ENCODE measurements at places on chromosomes 13 and 19. TPM values are rescaled to one million over a fixed set of nuclear protein-coding genes. Genes with fewer than 3 reads are reported as not detected.

DNA sequence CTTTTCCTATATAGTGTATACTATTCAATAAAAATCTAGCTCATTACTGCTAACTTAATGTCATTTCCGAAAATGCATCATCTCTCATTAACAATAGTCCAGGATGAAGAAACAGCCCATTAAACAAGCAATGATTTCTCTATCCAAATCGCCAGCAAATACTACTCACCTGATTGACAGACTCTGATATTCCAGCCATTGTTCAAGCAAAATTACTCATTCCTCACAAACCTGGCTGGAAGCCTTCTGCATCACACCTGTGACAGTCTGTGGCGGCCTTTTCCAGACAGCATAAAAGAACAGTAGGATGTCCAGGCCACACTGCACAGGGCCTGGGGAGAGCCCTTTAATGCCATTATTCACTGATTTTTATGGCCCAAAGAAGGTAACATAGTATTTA, 115.9 kb downstream of the ABCC4 start:
- H3K36me3 ChIP-seq, result peaks cover 3% of the 10 kb centered on the region
- no peak overlapping the region for H3K27ac ChIP-seq
- H3K4me3 ChIP-seq, result no peak overlapping the region
- no peaks in the 10 kb centered on the region for H3K27me3 ChIP-seq
- DNase-seq, result no peak

- H3K27me3 ChIP-seq, result peaks cover 31% of the 10 kb centered on the region
- DNase-seq, result no peak
- H3K27ac ChIP-seq, result no peak overlapping the region
Observed at GRCh38 chr13:111855191-111855590, 211.8 kb upstream of the SOX1 start.

The TMEM59L gene
- 1.1 TPM for total RNA-seq

DNA sequence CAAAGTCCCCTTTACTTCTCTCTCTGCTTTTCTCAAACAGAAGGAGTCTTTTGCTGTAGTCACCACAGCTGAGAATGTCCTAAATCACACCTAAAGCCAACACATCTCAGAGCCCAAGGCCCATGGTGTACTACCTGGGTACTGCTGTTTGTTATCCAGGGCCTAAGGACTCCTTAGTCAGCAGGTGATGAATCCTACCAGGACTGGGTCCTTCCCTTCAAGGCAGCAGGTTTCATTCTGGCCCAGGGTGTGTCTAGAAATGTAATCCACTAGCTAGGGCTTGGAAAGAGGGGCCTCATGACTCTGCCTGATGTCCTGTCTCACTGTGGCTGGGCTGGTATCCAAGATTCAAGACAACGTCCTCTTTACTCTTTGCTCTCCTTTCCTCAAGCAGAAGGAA, 36.2 kb upstream of the ENOX1 start:
- H3K27ac ChIP-seq, result no peak overlapping the region
- no peak overlapping the region for H3K4me3 ChIP-seq
- no peaks in the 10 kb centered on the region for H3K4me1 ChIP-seq
- no peak for DNase-seq
- H3K36me3 ChIP-seq, result no peaks in the 10 kb centered on the region
- H3K27me3 ChIP-seq, result no peaks in the 10 kb centered on the region

- H3K4me1 ChIP-seq, result no peaks in the 10 kb centered on the region
- no peak for DNase-seq
- no peak overlapping the region for H3K4me3 ChIP-seq
- H3K27ac ChIP-seq, result no peak overlapping the region
Observed at GRCh38 chr19:54967611-54968010, 1.4 kb downstream of the NLRP2 start.

- peaks cover 35% of the 10 kb centered on the region for H3K36me3 ChIP-seq
- H3K27me3 ChIP-seq, result no peaks in the 10 kb centered on the region
- no peak overlapping the region for H3K27ac ChIP-seq
- H3K4me3 ChIP-seq, result no peak overlapping the region
- no peak for DNase-seq
Observed at GRCh38 chr19:32475141-32476031, 69.8 kb downstream of the DPY19L3 start.

The TLE6 gene
- 4.2 TPM for total RNA-seq

GRCh38 chr19:9586764-9587163, 2.5 kb upstream of the ZNF121 start:
- H3K36me3 ChIP-seq, result no peaks in the 10 kb centered on the region
- H3K4me1 ChIP-seq, result peaks cover 15% of the 10 kb centered on the region
- H3K27ac ChIP-seq, result no peak overlapping the region
- peak; percentile 57 for DNase-seq

DNA sequence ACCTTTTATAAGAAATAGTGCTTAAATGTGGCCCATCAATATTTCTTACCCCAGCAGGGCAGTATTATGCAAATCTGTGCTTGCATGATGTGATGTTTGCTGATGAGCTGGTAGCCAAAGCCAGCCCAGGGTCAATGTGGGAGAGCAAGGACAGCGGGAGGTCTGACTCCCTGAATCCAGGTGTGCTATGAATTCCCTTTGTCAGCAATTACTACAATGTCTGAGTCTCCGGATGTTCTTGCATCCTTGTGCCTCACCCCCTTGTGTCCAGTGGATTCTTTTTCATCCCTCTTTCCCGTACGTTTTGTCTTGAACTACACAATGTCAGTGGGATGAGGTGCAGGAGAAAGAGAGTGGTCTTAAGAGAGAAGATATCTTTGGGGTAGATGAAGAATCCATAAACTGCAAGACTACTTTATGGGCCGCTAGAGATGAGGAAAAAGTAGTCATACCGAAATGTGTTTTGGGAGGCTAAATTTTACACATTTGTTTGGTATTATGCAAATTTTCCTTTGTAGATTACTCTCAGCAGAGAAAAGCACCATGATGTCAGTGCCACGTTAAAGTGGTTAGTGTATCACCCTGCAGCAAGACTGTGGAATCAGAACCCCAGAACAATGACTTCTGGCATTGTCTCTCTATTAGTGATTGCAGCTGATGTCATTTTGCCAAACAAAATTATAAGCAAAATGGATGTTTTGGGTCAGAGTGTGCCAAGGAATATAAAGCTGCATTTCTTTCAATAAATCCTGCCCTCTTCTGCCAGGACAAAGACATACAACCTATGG, 53.5 kb upstream of the TSHZ3 start:
- no peaks in the 10 kb centered on the region for H3K4me1 ChIP-seq
- no peak overlapping the region for H3K27ac ChIP-seq
- no peak overlapping the region for H3K4me3 ChIP-seq
- H3K36me3 ChIP-seq, result no peaks in the 10 kb centered on the region

GRCh38 chr19:3405261-3405653, 38.9 kb downstream of the NFIC start:
- H3K4me1 ChIP-seq, result peaks cover 74% of the 10 kb centered on the region
- H3K27ac ChIP-seq, result peak overlapping the region; percentile 100
- peaks cover 8% of the 10 kb centered on the region for H3K36me3 ChIP-seq

- no peaks in the 10 kb centered on the region for H3K27me3 ChIP-seq
- DNase-seq, result no peak
- no peaks in the 10 kb centered on the region for H3K4me1 ChIP-seq
- H3K27ac ChIP-seq, result no peak overlapping the region
Observed at GRCh38 chr19:32642771-32643170, 32.2 kb downstream of the ANKRD27 start.

DNA sequence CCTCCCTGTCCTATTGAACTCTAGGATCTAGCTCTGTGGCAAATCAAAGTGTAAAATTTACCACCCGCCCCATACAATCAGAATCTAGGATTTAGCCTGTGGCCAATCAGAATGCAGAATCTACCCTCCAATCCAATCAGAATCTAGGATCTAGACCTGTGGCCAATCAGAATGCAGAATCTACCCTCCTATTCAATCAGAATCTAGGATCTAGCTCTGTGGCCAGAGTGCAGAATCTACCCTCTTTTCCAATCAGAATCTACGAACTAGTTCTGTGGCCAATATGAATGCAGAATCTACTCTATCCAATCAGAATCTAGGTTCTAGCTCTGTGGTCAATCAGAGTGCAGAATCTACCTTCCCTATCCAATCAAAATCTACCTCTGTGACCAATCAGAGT, 25.8 kb downstream of the PRKD2 start:
- DNase-seq, result no peak
- no peaks in the 10 kb centered on the region for H3K27me3 ChIP-seq
- H3K36me3 ChIP-seq, result peaks cover 100% of the 10 kb centered on the region
- no peak overlapping the region for H3K4me3 ChIP-seq
- no peaks in the 10 kb centered on the region for H3K4me1 ChIP-seq

The FCAR gene
- 6.7 TPM for total RNA-seq

- H3K27ac ChIP-seq, result no peak overlapping the region
- DNase-seq, result no peak
- H3K4me1 ChIP-seq, result peaks cover 2% of the 10 kb centered on the region
- H3K4me3 ChIP-seq, result no peak overlapping the region
Observed at GRCh38 chr19:45895519-45895972, 6.9 kb downstream of the MYPOP start.

The ZNF723 gene
- not detected for total RNA-seq

DNA sequence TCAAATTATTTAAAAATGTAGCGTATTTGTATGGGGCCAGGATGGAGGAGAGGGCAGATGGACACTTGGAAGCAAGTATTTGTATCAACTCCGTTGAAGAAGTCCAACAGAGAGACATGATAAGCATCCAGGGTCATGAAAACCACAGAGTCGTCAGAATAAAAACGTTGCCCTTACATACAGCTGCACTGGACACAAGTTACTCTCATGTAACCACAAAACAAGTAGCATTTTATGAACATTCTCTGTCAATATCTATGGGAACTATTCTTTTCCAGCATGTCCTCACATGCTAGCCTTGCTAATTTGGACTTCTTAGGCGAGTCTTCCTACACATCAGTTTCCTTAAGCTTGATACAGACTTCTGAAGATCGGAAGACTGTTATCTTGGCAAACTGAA, 35.0 kb downstream of the EFNB2 start:
- peaks cover 40% of the 10 kb centered on the region for H3K4me1 ChIP-seq
- H3K4me3 ChIP-seq, result no peak overlapping the region
- no peak overlapping the region for H3K27ac ChIP-seq
- no peaks in the 10 kb centered on the region for H3K36me3 ChIP-seq

The RUBCNL gene
- total RNA-seq, result 3.5 TPM

DNA sequence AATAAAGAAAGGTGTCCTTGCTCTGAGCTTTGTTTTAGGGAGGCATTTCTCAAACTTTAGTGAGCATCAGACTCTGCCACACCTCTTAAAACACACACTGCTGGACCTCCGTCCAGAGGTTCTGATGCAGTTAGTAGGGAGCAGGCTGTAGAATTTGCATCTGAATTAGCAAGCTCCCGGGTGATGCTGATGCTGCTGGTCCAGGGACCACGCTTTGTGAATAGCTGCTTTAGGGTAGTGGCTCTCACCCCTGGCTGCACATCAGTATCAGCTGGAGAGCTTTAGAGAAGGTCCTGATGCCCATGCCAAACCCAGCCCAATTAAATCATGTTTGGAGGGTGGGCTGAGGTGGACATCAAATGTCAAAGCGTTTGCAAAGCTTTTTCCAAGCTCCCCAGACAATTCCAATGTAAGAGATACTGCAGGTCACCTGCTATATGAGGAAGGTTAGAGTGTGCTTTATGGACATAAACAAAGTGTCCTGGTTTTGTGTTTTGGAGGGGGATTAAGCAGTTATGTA, 3.6 kb downstream of the HTR2A start:
- peaks cover 3% of the 10 kb centered on the region for H3K27me3 ChIP-seq
- DNase-seq, result no peak
- peak overlapping the region; percentile 65 for H3K4me3 ChIP-seq
- H3K4me1 ChIP-seq, result peaks cover 11% of the 10 kb centered on the region
- no peak overlapping the region for H3K27ac ChIP-seq

The APOC1 gene
- total RNA-seq, result 816 TPM

DNA sequence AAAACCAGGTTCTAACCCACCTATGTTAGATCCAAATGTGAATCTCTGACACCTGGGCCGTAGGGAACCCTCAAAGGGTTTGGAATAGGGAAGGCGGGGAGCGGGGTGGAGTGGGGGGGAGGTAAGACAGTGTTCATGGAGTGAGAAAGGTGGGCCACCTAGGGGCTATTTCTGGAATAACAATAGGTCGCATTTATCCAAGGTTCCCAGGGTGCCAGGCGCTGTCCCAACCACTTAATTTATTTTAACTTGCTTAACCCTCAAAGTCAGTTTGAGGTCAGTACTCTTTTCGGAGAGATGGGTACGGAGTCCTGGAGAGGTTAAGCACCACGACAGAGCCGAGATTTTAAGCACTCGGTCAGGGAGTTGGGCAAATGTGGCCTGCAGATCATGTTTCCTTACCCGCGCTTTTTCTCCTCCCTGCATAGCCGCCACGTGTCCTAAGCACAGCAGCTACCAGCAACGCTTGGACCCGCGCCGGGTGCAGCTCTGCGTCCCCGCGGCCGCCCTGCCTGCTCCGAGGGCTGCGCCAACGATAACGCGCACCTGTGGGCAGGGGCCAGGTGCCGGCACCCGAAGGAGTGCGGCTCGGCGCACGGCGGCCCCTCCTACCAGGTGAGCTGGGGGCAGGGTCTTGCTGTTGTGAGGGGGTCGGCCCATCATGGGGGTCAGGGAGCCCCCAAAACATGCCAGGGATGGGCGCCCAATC, 25.0 kb upstream of the FXYD3 start:
- no peaks in the 10 kb centered on the region for H3K36me3 ChIP-seq
- no peak for DNase-seq
- peaks cover 17% of the 10 kb centered on the region for H3K27me3 ChIP-seq
- no peak overlapping the region for H3K27ac ChIP-seq
- peaks cover 10% of the 10 kb centered on the region for H3K4me1 ChIP-seq

GRCh38 chr19:39676004-39676403, 20.3 kb downstream of the LGALS16 start:
- H3K27me3 ChIP-seq, result no peaks in the 10 kb centered on the region
- H3K4me3 ChIP-seq, result no peak overlapping the region
- peaks cover 24% of the 10 kb centered on the region for H3K4me1 ChIP-seq

DNA sequence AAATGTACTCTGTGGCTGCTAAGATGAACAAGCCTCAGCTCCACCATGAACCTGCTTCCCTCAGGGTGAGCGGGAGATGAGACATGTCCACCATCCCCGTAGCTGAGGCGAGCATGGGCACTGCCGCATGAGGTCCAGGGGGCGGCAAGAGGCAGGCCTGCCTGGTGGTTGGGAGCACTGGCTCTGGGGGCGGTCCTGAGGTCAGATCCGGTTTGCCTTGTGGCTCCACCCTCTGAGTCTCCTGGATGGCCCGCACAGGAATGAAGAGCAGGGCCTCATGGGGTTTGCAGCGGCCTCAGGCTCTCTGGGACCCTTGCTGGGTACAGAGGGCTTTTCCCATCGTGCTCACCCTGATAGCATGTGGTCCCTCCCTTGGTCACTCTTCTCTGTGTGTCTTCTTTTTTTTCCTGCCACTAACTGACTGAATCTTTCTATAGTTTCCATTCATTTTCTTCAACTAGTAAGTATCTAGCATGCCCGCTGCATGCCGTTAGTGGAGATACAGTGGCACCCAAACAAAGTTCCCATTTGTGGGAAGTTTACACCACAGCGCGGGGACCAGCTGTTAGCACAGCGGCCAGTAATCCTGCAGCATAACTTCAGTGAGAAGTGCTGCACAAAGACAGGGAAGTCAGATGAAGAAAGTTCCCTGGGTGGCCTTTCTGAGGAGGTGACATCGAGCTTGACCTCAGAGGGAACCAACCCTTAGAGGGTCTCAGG, 37.3 kb downstream of the CAPN12 start:
- peaks cover 100% of the 10 kb centered on the region for H3K36me3 ChIP-seq
- no peak overlapping the region for H3K4me3 ChIP-seq
- DNase-seq, result no peak
- H3K4me1 ChIP-seq, result peaks cover 70% of the 10 kb centered on the region

- no peak for DNase-seq
- no peak overlapping the region for H3K27ac ChIP-seq
- H3K36me3 ChIP-seq, result no peaks in the 10 kb centered on the region
- no peak overlapping the region for H3K4me3 ChIP-seq
Observed at GRCh38 chr19:18284712-18285360, 3.4 kb upstream of the JUND start.

The PRR20A gene
- total RNA-seq, result not detected
